BJ (cell line): ENCODE measurements at places on chromosomes 2 and 18.

GRCh38 chr2:232776435-232776834 is at the start of gene KCNJ13:
Gene KCNJ13 (minus strand): TSS chr2:232776565. CDS start chr2:232771362, 5,203 bp downstream.
- DNase-seq = no peak

DNA sequence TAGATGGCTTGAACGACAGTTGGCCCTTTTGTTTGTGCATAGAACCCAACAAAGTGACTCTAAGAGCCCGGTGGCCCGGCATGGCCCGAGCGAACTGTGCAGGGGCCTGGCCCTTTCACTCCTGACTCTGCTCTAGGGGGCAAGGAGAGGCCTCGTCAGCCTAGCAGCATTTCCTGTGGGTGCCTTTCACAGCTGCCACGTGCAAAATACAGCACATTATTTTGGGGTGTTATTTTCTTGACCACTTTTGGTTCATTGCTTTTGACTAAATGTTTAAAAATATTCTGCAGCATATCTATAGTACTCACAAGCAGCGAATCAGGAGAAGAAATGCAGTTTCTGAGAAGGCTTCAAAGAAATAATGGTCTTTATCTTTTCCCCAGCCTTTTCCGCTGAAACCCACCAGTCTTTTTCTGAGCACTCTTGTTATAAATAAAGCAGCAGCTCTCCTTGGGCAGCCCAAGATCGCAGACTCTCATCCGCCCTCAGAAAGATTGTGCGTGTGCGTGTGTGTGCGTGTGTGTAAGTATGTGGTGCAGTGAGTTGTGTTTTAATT is 31.3 kb downstream of the DGKD start:
- DNase-seq = no peak

DNA sequence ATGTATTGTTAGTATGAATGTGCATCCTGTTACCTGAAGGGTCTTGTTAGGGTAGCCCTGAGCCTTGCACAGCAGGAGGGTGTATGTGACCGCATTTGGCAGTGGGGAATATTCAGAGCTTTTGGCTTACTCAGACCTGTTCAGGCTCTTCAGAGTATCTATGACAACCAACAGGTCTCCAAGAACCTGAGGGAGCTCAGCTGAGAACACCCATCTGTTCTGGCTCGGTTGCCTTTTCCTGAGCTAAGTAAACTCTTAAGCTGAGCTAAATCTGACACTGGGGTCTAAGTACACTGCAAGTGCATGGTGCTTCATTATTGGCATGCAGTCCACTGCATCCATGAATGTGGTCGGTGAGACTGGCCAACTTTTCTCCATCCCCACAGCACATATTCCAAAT is 92.4 kb upstream of the CHST9 start:
- DNase-seq = no peak

- DNase-seq = no peak
These were observed 111.5 kb downstream of the COMMD1 start for GRCh38 chr2:62016957-62017356.

DNA sequence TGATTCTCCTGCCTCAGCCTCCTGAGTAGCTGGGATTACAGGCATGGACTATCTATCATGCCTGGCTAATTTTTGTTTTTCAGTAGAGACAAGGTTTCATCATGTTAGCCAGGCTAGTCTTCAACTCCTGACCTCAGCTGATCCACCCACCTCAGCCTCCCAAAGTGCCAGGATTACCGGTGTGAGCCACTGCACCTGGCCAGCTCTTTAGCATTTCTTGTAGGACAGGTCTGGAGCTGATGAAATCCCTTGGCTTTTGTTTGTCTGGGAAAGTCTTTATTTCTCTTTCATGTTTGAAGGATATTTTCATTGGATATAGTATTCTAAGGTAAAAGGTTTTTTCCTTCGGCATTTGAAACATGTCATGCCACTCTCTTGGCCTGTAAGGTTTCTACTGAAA is 20.2 kb downstream of the VPS54 start:
- no peak for DNase-seq

GRCh38 chr2:39849064-39849463 is 70.0 kb upstream of the THUMPD2 start:
- no peak for DNase-seq

- DNase-seq = no peak
These were observed 77.3 kb downstream of the SOCS6 start for GRCh38 chr18:70366174-70366573.

DNA sequence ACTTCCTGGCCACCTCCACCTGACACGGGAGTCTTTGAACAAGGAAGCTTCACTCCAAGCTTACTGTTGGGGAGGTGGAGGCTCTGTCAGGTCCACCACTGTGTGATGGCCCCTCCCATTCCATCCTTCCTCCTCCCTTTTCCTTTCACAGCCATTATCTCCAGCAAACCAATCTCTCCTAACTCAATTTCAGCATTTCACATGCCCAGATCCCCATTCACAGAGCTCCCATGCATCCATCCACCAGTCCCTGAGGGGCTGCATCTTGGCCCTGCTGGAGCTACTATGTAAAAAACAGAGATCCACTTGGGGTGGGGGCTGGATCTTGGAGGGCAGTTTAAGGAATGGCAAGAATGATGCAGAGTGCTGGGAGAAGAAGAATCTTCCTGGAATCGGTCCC is 129.0 kb upstream of the COPS8 start:
- DNase-seq = no peak

DNA sequence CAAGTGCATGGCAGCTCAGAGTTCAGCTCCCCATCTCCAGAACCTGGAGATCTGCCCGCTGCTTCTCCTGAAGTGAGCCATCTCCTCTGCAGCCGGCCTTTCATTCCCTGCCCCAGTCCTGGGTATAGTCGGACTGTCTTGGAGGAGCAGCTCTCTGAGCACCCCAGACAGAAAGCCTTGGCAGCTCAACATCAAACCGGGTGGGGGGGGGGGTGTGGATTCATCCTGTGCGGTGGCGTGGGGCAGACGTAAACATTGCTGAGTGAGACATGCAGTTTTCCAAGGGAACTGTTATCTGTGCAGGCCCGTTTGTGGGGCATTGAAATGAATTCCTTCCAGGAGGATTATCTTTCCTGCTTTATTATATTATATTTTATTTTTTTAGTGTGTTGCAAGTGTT is 125.9 kb upstream of the MYCN start:
- DNase-seq = no peak

- DNase-seq = no peak
These were observed 7.1 kb downstream of the CASP8 start for GRCh38 chr2:201267278-201268030.

DNA sequence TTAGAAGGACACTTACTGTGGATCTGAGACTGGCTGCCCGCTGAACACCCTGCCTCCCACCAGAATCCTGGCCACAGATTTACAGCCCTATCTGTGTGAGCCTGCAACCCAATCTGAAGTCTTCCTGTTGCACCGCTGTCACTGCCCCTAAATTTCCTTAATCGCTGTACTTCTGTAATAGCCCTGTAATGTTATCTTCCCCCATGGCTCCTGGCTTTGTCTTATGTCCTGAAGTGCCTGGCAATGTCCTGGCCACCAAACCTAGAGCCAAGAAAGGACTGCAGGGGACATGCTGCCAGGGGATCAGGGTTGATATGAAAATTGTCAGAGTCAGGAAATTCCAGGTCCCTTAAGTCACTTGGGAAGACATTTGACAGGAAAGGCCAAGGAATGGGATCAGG is 52.7 kb downstream of the FHOD3 start:
- no peak for DNase-seq

GRCh38 chr2:227460833-227461232 is 11.1 kb upstream of the AGFG1 start:
- no peak for DNase-seq

- DNase-seq = no peak
These were observed 85.4 kb downstream of the MBD5 start for GRCh38 chr2:148106331-148106730.

- DNase-seq = no peak
These were observed 211.8 kb downstream of the PLCL1 start for GRCh38 chr2:198016243-198016642.

DNA sequence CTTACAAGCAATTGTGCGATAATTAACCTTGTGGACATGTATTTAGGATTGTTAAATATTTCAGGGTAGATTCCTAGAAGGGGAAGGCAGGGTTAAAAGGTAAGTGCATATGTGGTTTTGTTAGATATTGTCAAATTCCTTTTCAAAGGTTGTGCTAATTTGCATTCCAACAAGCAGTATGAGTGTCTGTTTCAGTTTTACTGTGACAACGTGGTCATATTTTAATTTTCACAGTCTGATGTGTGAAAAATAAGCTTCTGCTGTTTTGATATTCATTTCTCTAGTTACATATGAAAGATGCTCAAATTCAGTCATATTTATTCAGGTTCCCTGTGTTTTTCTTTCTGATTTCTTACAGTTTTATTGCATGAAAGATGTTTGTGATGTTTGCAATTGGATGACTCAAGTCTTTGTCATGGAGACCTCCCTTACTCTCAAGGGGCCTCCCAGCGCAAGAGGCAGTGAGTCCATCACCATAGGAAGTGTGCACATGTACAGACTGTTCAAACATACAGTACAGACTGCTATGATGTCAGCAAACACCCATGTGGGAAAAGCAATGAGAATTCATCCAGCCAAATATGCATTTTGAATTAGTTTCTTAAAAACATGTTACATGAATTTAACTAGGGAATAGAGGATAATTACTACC is 310.8 kb downstream of the GALR1 start:
- DNase-seq = no peak

GRCh38 chr2:1502891-1503304 is 89.6 kb downstream of the TPO start:
- no peak for DNase-seq

- DNase-seq = no peak
These were observed 81.5 kb downstream of the SEMA4F start for GRCh38 chr2:74735564-74735963.

DNA sequence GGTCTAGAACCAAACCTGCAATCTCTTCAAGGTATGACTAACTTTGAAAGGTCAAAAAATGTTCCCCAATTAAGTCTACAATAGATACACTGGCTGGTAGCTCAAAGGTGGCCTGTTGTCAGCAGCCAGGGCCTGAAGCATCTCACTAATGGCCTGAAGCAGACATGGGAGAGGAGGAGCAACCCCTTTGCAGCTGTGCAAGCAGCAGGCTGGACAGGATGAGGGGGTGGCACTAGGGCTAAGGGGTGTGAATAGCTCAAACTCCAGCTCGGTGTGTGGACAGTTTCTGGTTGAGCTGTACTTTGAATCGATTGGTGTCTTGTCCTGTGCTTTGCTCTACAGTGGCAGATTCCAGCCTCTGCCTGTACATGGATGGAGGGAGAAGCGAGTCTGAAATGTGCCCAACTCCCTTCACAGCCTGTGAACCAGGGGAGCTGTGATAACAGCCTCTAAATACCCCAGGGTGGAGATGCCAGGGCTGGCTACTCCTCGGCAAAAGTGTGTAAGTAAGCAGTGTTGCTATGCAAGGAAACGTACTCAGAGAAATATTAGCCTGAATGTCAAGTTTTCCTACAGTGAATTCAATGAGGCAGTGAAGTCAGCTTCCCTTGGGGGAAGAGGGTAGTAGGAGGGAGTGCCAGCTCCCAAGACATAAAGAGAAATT is 34.7 kb upstream of the DTNB start:
- no peak for DNase-seq

DNA sequence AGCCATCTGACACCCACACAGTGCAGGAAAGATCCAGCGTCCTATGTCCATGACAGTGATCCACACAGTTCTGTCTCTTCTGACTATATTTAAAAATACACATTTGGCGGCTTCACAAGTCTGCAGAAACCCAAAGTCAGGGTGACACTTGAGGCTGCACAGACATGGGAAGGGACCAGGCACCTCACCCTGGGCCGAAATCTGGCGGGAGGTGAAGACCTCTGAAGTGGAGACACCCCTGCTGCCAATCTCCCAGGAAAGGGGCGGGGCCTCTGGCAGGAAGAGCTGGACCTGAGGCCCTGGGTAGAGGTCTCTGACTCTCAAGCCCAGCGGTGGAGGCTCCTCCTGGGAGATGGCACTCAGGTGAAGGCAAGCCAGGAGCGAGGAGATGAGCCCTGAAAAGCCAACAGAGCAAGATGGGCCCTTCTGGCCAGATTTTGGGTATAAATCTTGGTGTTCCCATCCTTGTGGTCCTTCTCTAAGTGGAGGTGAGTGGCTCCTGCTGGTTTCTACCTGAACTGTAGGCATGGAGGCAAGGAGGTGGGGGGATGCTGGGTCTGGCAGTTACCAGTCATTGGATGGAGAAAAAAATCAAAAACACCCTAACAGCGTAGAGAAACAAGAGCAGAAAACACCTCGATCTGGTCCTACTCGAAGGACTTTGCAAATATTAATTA is 248.4 kb downstream of the HDAC4 start:
- DNase-seq = no peak

GRCh38 chr18:46574000-46574742 is 82.8 kb downstream of the LOXHD1 start:
- DNase-seq = no peak

GRCh38 chr18:58893388-58894099 is 28.9 kb downstream of the ZNF532 start:
- no peak for DNase-seq

DNA sequence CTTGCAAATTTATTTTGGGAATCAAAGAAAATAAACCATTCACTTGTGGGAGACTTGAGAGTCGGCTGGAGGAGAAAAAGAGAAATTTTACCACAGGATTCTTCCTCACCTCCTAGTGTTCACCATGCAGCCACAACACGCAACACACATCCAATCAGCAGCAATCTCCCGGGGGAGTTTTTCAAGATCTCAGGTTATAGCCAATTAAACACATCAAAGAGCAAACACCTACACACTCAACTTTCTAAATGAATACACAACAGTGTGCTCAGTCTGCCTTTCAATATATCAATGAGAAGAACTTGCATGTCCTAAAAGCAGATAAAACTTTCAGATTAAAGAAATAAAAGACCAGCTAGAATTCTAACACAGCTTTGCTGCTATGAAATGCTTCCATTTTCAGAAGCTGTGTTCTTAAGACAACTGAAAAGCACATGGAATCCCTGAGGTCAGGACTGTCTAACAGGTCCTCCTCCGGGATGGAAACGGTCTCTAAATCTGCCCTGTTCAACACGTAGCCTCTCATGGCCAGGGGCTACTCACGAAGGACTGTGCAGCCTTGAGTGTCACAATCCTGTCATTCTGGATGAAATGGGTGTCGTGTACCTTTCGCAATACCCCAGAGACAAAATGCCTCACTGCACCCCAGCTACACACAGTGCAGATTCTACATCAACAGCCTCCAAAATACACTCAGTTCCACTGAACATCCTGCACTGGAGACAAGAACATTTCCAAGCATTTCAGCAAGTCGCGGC is 84.2 kb downstream of the ZNF516 start:
- DNase-seq = no peak

- no peak for DNase-seq
These were observed 82.1 kb downstream of the MAP4K4 start for GRCh38 chr2:101779656-101780055.

DNA sequence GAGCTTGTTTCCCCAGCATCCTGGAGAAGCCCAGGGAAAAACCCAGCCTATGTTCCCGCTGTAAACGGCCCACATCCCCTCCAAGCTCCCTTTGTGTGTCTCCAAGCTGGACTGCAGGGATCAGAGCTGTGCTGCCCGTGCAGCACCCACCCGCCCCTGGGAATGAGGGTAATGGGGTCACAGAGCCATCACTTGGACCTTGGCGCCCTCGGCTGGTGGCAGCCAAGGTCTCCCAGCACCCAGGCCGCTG is 670 bp upstream of the INPP5D start:
- no peak for DNase-seq

GRCh38 chr18:62453864-62454263 is 69.0 kb upstream of the ZCCHC2 start:
- DNase-seq = no peak
